ENCODE measurements at places on chromosomes 1 and 21.
A peak's percentile ranks its signal among the peaks of the same experiment; 100 is the strongest.

DNA sequence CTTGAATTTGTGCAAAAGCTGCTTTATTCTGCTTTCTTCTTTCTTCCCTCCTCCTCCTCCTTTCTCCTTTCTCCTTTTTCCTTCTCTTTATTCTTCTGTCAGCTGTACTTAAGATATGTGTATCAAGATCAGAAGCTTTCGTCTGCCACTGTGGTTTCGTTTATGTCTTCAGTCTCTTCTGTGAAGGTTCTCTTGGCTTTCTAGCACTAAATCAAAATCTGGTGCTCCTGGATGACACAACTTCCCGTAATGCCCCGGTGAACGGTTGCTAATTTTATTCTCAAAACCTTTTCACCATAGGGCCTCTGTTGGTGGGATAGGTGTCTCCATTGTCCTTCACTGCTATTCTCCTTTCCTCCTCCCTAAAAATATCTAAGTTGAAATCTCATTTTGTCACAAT lies 5.0 kb downstream of the ATF6 start:
- DNase-seq: no peak

DNA sequence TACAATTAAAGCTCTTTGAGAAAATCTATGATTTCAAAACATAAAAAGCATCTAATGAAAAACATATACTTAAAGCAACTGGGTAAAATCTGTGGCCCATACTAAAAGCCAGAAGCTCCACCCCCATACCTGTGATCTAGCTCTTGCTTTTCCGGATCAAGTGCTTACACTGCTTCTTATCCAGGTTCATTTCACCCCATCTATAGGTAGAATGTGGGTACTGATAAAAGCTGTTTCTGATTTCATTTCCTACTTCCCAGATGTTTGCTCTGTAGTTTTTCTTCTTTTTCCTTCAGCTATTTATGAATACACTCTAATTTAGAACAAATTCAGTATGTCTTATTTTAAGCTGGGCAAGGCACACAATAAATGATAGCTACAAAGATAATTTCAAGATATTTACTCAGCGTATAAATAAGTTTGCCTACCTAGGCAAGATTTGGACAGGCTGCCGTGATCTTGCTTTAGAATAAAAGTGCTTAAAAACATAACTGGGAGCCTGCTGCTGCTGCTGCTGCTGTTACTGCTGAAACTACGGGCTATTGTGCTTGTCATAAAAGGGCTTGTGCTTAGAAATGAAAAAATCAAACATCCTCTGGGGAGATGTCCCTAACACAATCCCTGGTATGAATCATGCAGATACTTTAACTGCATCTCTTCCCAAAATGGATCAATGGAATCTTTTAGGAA lies 2.1 kb downstream of the SIPA1L2 start:
- peak; percentile 56 for DNase-seq

- DNase-seq: no peak
Observed at GRCh38 chr1:214051786-214052185, 64.0 kb downstream of the PROX1 start.

DNA sequence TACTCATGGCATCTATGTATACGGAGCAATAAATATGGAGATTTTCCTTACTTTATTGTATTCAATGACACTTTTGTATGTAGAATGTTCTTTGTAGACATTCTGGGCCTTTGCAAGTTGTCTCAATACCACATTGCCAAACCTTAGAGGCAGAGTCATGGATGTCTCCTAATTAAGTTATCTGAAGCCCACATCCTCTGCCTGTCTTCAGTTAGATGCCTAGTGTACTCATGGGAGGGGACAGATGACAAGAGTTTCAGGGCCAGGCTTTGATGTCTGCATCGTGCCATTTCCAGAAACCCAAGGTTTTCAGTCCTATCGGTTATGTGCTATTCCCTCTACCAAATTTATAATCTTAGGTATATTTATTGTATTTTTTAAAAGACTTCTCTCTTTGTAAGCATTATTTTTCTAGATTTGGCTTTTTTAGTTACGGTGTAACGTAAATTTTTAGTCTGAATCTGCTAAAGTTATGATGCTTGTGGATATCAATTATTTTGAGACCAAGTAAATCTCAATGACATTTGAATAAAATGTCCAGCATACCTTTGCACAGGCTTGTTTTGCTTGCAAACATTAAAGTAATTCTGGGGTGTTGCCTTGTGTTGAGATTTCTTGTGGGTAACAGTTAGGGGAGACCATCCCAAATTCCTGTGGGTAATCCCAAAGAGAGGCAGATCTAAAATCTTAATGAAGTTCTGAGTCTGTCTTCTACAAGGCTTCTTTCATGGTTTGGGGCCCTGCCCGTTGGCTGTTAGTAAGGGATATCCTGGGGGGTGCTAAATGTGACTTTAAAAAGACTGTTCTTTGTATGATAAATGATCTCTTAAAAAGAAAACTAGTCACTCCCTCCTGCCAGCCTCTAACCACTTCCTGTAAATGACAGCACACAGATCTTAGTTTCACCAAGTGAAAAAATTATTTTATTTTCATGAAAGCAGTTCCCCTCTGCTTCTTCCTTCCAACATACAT lies 8.0 kb upstream of the MACF1 start:
- DNase-seq: peak; percentile 76

DNA sequence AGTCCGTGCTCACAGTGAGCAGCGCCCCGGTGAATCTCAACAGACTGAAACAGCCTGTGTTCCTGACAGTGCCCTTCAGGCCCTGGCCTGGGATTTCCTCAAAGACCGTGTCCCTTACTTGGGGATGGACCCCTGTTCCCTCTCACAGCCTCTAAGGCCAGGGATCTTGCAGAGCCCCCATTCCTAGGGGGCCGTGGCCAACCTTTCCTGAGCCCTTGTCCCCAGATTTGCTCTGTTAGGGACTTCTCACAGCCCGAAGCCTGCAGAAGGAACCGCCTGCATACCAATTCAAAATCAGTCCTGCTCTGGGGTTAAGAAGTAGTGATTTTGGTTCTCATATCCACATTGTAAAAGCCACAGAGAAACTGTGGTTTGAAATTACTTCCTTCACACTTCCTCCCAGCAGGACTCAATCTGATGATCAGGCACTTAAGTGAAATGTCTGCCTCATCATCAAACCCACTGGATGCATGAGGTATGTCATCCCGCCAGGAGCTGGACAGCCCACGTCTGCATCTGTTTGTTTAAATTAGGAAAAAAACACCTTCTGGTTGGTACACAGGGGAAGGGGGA lies 14.9 kb downstream of the ABCA4 start:
- DNase-seq: no peak

DNA sequence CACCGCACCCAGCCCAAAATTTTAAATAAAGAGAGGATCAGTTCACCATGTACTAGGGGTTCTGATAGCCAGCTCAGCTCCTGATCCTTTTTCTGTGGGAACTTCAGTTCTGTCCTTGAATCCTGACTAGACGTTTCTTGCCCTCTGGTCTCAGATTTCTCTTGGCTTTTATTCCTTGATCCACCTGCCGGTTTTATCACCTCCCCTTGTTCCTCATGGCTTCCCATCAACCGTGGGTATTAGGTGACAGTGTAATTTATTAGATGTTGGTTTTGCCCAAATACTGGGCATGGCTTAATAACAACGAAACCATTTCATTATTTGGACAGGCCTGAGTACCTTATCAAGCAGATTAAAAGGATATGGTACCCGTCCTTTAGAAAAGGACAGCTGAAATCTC lies 22.5 kb downstream of the SLC45A1 start:
- DNase-seq: no peak

GRCh38 chr1:164591858-164592257 lies 32.9 kb downstream of the PBX1 start:
- peak; percentile 70 for DNase-seq

DNA sequence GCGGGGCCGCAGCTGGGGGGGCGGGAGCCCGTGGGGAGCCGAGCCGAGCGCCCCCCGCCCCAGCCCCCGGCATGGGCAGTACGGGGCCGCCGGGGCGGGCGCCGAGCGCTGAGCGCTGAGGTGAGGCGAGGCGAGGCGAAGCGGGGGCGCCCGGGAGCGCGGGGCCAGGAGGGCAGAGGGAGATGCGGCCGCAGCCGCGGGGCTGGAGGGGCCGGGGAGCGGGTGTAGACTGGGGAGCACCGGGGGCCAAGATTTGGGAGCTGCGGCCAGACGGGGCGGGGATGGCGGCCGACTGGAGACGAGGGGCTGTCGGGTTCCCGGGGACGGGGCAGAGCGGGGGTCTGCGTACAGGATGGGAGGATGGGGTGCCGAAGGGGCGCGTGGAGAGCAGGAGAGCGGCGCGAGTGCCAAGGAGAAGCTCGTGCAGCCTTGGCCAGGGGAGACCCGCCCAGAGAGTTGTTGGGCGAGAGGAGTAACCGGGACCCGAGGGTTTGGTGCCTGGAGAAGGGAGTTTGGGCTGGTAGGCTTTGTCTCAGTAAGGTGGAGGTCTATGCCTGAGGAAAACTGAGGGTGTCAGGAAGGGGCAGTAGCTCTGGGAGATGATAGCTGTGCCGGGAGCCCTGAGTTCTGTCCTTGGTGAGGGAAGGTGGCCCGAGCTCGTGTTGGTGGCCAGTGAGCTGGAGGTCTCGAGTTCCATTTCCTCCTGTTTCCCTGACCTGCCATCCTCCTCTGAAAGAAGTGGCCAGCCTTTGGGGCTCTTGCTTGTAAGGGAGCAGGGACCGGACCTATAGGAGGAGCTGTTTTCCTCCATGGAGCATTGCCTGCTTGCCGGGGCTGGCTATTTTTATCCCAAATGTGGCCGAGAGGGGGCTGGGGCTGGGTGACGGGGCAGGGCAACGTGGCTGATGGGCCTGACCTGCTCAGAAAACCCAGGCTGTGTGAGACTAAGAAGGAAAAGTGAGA lies 539 bp downstream of the ATP8B2 start:
- peak; percentile 92 for DNase-seq

DNA sequence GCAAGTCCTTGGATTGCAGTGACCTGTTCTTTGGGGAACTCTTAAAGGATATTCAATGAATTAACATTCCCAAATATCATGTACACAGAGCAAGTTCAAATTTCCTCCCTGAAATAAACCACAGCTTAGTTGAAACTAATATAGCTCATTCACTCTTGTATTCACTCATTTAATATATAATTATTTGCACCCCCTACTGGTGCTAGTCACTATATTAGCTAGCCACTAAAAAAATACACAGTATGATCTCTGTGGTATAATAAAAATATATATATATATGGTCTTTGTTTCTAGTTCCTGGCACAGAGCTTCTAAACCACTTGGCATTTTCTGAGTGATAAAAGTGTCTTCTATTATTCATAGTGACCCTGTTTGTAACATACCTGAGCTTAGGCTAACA lies 177.3 kb upstream of the LYPLAL1 start:
- DNase-seq: no peak

DNA sequence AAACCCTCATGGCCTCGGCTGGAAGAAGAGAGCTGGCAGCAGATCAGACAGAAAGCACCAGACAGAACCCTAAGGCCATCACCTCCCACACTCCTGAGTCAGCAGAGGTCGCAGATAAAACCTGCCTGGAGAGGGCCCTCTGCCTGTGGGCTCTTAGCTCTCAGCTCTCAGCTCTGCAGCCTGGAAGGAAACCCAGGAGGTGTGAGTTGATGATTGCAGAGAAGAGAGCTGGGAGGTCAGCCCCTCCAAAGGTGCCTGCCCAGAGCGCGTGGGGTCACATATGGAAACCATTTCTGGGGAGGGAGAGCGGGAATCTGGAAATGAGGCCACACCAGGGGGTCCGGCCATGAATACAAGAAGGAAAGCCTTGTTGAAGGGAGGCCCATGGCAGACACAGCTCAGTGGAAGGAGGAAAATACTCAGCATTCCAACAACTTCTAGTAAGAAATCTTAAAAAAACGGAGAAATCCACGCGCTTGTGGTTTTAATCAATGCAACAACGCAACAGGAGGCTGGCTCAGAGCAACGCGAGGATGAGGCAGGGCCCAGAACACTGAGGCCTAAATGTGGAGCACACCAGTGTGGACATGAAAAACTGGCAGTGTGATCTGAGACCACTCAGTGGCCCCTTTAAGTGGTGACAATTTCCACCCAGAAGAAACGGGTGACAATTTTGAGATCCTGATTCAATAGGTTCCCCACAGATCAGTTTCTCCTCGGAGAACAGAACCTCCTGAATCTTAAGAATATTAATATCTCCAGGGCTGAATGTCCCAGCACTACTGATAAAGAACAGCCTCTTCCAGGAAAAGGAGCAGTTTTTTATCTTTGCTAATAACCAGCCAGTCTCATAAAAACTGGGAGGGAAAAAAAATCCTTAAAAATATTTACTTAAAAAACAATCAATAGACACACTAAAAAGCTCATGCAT lies 45.7 kb downstream of the PSMG1 start:
- DNase-seq: peak; percentile 64

DNA sequence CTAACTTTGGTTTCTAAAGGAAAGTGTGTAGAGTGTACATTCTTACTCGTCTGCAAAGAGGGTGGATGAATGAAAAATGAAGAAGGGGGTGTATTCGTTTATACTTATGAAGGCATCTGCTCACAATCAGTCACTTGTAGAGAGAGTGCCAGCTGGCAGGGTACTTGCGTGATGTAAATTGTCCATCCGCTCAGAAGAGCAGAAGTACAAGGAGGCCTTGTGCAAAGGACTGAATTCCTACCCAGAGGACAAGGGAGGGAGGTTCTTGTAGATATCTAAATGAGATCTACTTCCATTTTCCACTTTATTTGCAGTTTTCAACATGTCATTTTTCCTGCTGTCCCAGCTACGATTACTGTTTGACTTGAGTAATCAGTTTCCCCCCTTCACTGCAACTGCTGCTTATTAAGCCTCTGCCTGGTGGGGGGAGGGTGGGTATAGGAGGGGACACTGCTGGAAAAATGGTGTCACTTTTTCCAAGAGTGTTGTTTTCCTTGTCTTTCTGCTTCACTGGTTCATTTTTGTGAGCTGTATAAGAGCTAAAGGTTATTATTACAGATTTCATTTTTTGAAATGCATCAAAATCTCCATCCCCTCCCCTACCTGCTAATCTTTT lies 67.3 kb downstream of the LAMC1 start:
- DNase-seq: peak; percentile 46

DNA sequence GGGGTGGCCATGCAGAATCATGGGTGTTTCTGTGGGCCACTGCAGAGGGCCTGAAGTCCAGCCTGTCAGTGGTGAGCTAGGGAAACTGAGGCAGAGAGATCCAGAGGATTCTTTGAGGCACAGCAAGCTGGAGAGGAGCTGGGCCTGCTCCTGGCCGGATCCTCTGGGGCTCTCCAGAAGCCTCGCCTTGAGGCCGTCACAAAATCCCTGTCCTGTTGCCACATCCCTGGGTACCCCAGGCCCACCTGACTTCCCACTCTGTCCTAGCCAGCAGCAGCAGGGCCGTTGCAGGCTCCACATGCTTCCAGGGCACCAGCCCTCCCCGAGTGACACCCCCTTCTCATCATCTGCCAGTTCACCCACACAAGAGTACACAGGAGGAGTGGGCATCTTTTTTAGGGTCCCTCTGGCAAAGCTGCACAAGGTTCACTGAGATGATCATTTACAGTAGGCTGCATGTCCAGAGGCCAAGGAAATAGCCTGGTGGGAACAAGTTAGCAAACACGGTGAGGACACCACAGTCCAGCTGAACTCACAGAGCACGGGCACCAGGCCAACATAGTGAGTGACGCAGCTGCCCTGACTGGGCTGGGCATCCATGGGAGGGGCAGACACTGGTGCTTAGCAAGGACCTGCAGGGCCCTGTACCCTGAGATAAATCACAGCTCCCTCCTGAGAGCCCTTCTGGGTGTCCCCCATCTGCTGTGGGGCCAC lies 25.1 kb upstream of the TSPEAR start:
- no peak for DNase-seq

- DNase-seq: no peak
Observed at GRCh38 chr1:17377325-17377953, 5.4 kb downstream of the PADI6 start.

GRCh38 chr1:41641475-41641814 lies 157.0 kb upstream of the EDN2 start:
- DNase-seq: no peak
